Activated CD4-positive, CD25-positive, alpha-beta regulatory T cell treated with anti-CD3 and anti-CD28 coated beads, Interleukin-2, amount 50 U/mL, for 16 hours (primary cell): ENCODE measurements at places on chromosomes 3 and 15.

GRCh38 chr3:154013736-154014135 is 107.5 kb upstream of the ARHGEF26 start:
- no peak for DNase-seq

- DNase-seq, result no peak
Measured at GRCh38 chr3:34387826-34388564, 589.6 kb downstream of the PDCD6IP start.

DNA sequence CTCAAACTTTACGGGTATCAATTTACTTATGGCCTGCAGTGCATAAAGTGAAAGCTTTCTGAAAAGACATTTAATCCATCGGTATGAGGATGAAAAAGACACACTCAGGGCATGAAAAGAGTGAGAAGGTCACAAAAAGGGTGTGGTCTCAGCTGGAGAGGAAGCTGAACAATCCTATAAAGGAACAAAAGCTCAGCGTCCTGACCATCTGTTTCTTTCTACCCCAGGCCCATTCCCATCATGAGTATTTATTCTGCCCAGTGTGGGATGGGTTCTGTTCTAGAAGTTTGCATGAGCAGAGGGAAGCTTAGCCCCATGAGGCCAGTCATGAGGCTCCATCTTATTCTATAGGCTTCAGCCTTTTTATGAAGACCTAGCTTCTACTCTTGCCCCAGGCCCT is 144.6 kb downstream of the LPP start:
- DNase-seq, result no peak

- DNase-seq, result no peak
Measured at GRCh38 chr15:87144775-87145174, 1065.1 kb downstream of the AGBL1 start.

GRCh38 chr3:43638594-43639447 is 17.0 kb upstream of the ANO10 start:
- DNase-seq, result no peak

DNA sequence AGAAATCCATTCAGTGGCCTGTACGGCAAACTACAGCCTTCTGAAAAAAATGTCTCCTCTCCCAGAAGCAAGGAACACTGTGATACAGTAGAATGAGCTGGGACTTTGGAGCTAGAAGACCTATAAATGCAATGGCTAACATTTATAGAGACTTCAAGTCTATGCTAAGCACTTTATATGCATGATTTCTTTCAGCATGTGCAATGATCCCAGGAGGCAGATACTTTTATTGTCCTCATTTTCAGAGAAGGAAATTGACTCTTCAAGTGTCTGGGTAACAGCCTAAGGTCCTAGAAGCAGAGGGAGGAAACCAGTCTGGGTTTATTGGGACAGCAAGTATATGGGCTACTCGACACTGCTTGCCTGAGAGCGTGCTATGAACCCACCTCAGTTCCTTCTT is 140.9 kb downstream of the ALDH1A2 start:
- no peak for DNase-seq

DNA sequence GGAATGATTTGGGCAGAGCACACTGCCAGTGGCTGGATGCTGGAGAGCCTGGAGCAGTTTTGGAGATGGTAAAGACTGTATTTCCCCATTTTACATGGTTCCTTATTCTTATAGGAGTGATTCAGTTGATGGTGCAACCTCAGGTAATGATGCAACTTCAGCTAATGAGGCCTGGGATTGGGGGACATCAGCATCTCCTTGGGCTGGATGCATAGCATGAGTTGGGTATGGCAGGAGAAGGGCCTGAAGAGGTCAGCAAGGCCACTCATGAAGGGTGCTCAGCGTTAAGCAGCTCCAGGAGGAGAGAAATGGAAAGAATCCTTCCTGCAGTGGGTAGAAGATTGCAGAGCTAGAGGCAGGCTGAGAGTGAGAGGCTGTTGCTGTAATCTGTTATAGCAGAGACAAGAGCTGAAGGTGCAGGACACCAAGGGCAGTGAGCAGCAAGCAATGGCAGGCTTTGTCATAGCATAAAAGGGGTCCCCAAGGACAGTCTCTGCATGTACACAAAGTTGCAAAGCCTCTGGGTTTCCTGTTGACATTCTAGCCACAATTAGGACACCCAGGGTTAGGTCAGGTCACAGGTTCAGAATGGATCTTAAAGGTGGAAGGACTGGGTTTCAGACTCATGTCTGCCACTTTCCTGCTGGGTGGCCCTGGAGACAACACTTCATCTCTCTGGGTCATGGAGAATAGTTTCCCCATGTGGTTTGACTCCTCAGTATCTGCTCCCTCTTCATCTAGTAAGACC is 29.5 kb upstream of the SNRK start:
- DNase-seq, result no peak

DNA sequence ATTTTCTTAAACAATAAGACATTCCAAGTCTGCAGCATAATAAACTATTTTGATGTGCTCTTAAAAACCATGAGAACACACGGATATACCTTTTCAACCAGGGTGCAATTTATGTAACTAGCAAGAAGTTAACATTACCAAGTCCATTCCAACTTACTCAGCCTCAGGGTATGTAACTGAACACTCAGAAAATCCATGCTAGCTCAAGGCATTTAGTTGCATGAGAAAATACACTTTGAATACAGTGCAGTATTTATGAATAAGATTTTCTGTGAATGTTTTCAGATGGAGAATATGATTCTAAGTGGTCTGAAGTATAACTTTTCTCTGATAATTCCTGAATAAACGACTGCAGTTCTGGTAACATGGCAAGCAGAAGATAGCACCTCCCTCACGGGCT is 124.3 kb downstream of the SNRK start:
- no peak for DNase-seq

GRCh38 chr15:67064607-67065530 is 533 bp upstream of the SMAD3 start:
- no peak for DNase-seq

DNA sequence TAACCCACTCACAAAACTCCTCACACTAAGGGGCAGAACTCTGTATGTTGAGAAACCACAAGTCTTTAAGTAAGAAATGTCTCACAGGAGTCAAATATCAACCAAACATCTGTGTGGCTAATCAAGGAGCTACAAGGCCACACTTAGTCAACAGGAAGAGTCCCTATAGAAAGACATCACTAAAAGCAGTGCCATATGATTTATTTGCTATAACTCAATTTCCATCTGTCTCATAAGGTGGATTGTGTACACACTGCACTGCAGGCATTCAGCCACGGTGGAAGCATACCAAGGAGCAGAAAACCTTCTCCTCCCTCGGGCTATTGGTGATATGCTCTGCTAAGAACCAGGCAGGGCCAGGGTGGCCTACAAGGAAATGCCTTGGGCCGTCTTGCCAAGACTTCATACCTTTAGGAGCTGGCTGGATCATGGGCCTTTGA is 197.6 kb upstream of the CFAP20DC start:
- DNase-seq, result no peak
